ENCODE measurements at places on chromosomes 7 and 10.
A peak's percentile ranks its signal among the peaks of the same experiment; 100 is the strongest.

GRCh38 chr10:116146372-116147140, 126.5 kb downstream of the GFRA1 start:
- no peak for DNase-seq

- no peak for DNase-seq
These were observed 305.0 kb downstream of the PTEN start for GRCh38 chr10:88168171-88169036.

DNA sequence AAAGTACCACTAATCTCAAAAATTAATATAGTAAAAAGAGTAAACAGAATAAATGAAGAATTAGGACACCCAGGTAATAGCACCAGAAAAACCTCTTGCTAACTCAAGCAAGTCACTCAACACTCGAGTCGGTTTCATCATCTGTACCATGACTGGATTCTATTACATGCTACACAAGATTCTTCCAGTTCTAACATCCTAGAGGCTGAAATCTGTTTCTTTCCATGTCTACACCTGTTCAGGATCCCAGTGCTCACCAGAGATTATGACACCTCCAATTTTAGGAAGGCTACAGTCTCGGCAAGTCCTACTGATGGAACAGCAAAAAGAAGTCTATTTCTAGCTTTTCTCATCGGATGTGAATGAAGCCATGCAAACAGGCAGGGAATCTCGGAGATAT, 95.3 kb upstream of the ANK3 start:
- no peak for DNase-seq

- DNase-seq: no peak
These were observed 30.2 kb downstream of the NAMPT start for GRCh38 chr7:106254525-106255116.

DNA sequence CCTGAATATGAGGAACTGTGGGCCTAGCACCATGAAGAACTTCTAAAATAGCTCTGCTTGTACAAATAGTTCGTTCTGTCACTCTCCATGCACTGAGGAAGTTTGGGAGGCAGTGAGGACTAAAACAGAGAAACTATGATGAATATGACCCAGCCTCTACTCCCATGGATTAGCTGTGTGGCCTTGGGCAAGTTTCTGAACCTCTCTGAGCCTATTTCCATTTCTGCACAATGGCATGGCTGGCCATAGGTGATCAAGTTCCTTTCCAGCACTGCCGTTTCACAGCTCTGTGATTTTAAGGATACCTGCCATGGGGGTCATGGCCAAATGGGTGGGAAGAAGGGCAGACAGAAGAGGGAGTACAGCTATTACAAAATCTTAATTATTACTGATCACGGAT, 57.6 kb downstream of the SORBS1 start:
- no peak for DNase-seq

DNA sequence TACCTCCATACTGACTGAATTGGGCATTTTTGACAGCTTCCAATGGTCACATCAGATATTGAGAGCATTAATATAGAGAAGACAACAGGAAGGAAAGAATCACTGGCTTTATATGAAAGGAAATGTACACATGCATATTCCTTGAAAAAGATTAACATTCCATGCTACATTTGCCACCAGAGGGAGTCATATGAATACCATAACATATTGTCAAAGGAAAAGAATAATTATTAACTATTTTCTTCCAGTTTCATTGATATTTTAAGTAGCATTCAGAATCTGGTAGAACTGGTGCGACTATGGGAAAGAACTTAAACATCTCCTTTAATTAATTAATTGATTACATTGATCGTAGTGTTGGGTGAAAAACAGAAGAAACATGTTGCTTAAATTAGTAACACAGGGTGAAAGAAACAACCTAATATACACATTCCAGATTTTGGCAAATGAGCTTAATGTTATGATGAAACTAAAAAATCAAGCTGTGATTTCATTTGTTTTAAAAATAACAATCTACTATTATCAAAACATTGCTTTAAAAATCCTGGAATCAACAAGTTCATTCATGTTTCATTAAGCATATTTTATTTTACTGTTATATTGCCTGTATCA, 71.5 kb downstream of the GPR85 start:
- peak; percentile 8 for DNase-seq

DNA sequence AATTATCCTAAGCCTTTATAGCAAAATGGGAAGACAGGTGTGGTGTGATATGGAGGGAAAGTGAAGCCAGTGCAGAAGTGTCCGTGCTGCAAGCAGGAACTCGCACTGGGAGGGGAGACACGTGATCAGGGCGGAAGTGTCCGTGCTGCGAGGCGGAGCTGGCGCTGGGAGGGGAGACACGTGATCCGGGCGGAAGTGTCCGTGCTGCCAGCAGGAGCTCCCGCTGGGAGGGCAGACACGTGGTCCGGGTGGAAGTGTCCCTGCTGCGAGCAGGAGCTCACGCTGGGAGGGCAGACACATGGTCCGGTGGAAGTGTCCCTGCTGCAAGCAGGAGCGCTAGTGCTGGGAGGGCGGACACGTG, 40.5 kb upstream of the PRKAR1B start:
- peak; percentile 93 for DNase-seq

DNA sequence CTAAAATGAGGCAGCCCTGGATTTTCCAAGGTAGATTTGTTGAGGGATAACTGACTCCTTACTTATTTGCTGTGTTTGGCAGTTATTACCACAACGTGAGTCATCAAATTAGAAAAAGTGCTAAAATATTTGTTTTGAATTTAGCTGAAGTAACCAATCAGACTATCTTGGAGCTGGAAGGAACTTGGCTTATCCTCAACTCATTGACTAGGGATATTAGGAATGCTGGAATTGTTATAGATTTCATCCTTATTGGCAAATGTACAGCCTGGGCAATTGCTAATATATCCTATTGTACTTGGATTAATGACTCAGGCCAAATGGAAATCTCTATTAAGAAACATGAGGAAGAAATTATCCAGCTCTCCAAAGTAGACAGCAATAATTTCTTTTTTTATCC, 1189.0 kb upstream of the LRRN3 start:
- DNase-seq: no peak

- no peak for DNase-seq
These were observed 19.4 kb downstream of the LAT2 start for GRCh38 chr7:74228951-74229900.

GRCh38 chr10:78301481-78301880, 267.8 kb downstream of the RPS24 start:
- no peak for DNase-seq

DNA sequence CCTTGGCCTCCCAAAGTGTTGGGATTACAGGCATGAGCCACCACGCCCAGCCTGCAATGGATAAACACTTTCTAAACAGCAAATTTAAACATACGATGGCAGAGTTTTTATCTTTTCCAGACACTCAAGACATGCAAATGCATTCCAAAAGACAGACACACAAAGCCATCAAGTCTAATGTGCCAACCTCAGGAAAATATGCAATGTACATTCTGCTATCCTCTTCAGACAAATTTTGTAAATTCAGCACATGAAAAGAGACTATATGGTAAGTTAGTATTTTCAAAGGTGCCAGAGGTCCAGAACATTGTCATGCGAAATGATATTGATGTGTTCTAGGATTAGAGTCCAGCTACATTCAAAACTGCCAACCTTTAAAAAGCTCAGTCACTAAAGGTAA, 19.8 kb downstream of the HACD1 start:
- DNase-seq: no peak

- no peak for DNase-seq
These were observed 998.1 kb downstream of the LRMDA start for GRCh38 chr10:76429368-76430060.

DNA sequence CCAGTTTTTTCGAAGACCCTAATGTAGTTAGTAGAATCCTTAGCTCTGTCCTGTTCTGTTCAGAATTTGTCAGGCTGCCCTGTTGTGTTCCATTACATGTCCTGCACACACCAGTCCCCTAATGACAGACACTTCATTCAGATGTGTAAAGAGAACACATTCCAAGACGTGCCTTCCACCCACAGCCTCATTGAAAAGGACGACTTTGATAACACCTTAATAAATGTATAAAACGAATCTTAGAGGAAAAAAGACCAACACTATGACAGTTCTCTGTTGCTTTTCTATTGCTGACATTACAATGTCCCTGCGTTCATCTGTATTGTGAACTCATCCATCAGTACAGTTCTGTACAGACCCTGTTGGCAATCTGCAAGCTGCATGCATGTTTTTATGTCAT, 3.5 kb downstream of the LRRTM3 start:
- no peak for DNase-seq

- DNase-seq: no peak
These were observed 45.2 kb downstream of the LMTK2 start for GRCh38 chr7:98151884-98152283.

GRCh38 chr7:107122486-107122911, 46.3 kb upstream of the HBP1 start:
- DNase-seq: no peak

- DNase-seq: no peak
These were observed 78.4 kb downstream of the NXPH1 start for GRCh38 chr7:8511855-8512254.

- DNase-seq: no peak
These were observed 145.1 kb downstream of the C1GALT1 start for GRCh38 chr7:7327423-7327822.

DNA sequence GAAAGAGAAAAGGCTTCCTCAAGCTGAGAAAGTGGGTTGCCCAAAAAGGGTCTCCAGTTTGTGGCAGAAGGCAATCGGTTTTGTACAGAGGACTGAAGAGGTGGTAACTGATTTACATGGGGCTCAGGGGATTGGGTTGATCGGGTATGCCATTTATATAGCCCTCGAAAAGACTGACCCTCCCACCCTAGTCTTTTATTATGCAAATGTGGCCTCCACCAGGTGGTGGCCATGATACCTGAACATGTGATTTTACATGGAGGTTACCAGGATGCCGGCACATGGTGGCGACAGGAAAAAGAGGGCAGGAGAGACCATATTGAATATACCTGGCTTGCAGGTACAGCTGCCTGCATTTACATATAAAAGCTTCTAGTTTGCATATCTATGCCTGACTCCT, 36.7 kb downstream of the ATE1 start:
- DNase-seq: no peak

DNA sequence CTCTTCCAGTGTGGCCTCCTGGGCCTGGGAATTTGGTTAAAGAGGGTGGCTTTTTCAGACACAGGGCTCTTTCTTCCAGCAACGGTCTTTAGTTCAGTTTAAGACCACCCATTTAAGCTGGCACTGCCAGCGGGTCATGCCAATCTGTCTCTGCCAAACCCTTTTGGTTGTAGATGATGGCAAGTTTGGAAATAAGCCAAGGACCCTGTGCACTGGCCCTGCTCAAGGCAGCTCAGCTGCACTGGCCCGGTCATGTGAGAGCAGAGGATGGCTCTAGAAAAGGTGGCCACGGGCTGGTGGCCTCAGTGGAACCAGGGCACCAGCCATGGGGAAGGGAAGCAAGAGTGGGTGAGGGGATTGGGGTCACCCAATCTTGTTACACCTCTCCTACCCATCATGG, 294.1 kb downstream of the GLRX3 start:
- no peak for DNase-seq

GRCh38 chr10:35611750-35612149, 6.6 kb downstream of the GJD4 start:
- DNase-seq: no peak

GRCh38 chr10:83542774-83543411, 596.4 kb upstream of the GHITM start:
- DNase-seq: peak; percentile 28

- peak; percentile 4 for DNase-seq
These were observed 34.1 kb upstream of the TSPAN33 start for GRCh38 chr7:129110258-129110981.

DNA sequence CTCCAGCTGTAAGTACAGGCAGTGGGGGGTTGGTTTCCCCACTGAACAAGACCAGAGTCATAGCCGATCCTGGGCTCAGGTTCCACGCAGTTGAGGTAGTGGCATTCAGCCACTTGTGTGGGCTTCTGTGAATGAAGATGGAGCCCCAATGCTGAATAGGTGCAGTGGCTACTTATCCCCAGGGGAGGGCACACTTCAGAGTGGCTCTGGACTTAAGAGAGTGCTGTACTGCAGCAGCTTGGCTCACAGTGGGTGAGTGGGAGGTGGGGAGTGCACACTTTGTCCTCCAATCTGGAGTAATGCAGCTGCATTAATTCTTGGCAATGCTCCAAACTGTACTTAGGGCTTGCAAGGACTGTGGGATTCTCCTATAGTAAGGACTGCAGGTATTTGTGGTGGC, 81.9 kb downstream of the BUB3 start:
- no peak for DNase-seq

DNA sequence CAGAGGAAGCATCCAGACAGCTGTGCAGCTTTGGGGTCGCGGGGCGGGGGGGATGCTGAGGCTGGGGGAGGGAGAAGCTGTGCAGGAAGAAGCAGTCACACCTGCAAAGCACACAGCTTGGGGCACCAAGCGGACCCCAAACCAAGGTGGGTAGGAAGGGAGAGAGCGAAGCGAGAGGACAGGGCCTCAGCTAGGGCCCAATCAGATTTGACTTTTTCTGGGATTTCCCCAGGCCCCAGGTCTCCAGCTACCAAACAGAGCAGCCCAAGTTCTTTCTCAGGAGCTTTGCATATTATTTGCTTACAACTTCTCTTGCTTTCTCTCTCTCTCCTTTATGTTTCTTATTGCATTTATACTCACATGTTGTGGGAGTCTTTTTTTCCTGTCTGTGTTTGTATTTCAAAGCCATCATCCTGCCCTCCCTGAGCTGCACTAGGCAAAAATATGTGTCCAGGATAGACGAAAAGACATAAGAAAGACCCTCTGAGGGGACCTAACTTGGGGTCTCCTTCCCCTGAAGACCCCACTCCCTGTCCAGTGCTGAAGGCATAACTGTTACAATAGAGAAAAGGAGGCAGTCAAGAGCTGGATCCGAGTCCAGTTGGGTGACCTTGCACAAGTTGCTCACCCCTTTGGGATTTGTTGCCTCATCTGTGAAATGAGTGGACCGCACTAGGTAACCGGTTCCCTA, 50.6 kb upstream of the SMNDC1 start:
- no peak for DNase-seq

- no peak for DNase-seq
These were observed 51.9 kb upstream of the CAPZA2 start for GRCh38 chr7:116810267-116811116.

- no peak for DNase-seq
These were observed 213.6 kb downstream of the TNS3 start for GRCh38 chr7:47368190-47368812.

- no peak for DNase-seq
These were observed 99.0 kb upstream of the FZD1 start for GRCh38 chr7:91165006-91165845.

- no peak for DNase-seq
These were observed 739.5 kb downstream of the SORCS1 start for GRCh38 chr10:106424981-106425380.

DNA sequence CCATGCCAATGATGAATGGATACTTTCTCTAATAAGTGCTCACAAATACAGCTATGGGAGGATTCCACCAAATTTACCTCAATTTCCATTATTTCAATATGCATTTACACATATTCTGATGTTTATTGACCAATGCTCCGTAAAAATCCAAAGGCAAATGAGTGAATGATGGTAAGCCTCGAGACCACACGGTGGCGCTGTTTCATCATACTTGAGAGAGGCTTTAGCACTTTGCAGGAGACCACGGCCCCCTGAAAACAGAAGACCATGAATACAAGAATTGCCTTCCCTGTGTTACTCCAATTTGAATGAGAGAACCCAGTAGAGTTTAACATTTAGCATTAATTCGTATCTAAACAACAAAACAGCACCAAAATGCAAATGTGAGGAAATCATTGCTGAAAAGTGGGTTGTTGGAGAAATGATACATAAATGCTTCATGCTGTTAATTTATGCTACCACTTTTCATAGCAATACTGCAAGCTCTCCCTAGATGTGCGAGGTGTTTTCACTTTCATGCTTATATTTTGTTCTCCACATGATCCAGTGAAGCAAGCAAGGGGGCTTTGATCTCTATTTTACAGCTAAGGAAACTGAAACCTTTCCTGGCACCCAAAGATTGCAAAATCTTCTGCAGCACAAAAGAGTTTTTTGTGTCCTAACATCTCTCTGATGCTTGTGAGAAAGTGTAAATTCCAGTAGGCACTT, 35.4 kb downstream of the TRIL start:
- DNase-seq: peak; percentile 86
